ENCODE measurements at places on chromosomes 2 and 18. TPM values are rescaled to one million over a fixed set of nuclear protein-coding genes. Genes with fewer than 3 reads are reported as not detected.

DNA sequence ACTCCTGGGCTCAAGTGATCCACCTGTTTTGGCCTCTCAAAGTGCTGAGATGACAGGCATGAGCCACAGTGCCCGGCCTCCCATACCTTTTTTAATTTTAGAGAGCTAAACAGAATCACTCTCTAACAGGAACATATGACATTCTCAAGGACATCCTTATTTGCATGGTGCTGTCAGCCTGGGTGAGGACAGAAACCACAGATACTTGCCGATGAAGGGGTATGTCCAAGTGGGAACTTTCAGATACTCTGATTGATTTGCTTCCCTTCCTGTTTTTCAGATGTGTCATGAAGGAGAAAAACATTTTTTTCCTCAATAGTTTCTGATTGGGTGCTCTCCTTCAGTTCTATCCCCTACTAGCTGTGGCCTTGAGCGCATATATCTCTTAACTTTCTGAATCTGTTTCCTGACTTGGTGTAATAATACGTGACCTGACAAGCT lies 49.6 kb downstream of the MYO3B start:
- no peak for DNase-seq

GRCh38 chr2:126389446-126389845 lies 266.5 kb upstream of the GYPC start:
- DNase-seq = no peak

- no peak for DNase-seq
Observed at GRCh38 chr2:123179526-123179925, 845.6 kb upstream of the CNTNAP5 start.

- no peak for DNase-seq
Observed at GRCh38 chr2:241352227-241352626, 3.9 kb upstream of the FARP2 start.

GRCh38 chr2:101112772-101113157 lies 38.4 kb downstream of the TBC1D8 start:
- DNase-seq = no peak

DNA sequence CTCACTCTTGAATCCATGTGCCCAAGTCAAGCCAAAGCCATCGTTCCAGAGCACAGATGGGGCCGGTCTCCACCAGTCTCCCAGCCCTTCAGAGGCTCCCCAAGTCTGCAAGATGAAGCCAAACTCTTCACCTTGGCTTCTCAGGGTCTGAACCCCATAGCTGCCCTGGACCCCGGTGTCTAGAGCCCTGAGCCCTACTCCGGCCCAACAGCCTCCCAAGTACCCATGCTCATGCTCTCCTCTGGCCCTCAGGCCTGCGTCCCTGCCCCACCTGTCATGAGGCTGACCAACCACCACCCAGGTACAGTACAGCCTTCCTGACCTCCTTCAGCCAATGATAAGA lies 46.0 kb downstream of the ZNF516 start:
- DNase-seq = no peak

DNA sequence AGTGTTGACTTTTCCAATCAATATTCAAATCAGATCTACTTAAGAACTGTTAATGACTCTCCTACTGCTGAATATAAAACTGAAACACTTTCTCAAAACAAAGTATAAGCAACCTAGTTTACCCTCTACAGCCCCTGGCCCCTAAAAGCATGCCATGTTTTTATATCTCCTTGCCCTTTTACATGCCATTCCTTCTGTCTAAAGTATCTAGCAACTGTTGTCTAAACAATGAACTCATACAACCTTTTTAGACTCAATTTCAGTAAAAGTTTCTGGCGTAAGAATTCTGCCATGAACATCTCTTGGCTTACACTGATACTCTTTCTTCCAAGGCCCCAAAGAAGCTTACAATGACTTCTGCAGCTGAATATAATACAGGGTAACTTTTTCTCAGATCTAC lies 47.8 kb upstream of the GPR75 start:
- no peak for DNase-seq

DNA sequence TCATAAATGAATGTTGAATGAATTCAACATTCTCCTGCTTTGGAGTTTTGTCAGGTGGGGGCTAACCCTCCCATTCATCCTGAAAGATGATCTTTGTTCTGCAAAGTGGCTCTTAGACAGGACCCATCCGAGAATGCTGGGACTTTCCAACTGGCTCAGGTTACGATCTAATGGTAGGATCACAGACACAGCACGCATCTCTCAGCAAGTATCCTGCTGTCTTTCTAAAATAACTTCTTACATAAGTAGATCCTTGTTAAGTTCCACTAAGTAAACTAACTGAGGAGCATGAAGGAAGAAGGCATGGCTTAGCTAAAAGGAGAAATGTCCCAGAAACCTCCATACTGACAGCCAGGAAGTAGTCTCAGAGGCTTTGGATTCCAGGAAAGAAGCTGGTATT lies 23.7 kb downstream of the CYP27A1 start:
- no peak for DNase-seq

DNA sequence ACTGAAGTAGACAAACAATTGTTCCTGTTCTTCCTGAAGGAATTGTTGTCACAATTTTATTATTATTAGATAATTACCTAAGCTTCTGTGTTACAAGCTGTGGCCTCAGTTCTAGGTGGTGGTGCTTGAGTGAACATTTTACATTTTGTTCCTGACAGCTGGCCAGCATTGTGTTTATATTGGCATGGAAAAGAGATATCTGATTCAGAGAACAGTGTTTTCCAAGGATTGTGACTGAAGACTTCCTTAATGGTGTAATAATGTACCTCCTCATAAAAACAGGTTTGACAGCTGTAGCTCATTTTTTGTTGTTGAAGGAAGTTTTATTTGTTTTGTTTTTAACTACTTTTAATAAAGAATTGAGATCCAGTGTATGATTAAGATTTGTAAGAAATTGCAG lies 95.2 kb downstream of the EPB41L5 start:
- DNase-seq = no peak

DNA sequence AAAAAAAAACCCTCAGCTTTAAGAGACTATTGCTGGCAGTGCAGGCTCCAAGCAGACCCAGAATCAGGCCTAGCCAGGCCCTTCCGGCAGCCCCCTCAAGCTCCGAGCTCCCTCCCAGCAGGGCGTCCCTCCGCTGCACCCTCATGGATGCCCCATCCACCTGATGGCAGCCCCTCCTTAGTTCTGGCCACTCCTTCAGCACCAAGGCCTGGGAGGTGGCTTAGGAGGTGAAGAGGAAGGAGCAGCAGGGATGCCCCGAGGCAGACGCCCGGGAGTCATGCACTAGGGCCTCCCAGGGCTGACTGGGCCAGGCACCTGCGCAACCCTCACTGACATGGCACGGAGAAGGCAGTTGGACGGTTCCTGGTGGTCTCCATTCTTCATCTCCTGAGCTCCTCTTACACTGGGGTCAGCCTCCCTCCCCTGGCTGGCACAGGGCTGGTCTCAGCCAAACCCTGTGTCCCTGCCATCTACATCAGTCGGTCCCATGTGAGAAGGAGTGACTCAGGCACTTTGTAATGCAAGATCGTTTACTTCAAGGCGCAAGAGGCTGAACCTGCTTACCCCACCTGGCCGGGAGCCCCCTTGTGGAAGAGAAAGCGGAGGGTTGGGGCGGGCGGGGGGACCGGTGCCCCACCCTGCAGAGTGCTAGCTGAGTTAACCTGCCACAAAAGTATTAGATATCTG lies 53.5 kb upstream of the ID2 start:
- no peak for DNase-seq

GRCh38 chr2:160417745-160418397 lies 75.7 kb downstream of the RBMS1 start:
- DNase-seq = no peak

The SGPP2 gene
- total RNA-seq = not detected

The DSG2 gene
- total RNA-seq = 7.5 TPM

The PRKAG3 gene
- not detected for total RNA-seq

The BOD1L2 gene
- not detected for total RNA-seq

The TMEM127 gene
- total RNA-seq = 17.0 TPM
